ENCODE measurements at places on chromosomes 13 and 19.

DNA sequence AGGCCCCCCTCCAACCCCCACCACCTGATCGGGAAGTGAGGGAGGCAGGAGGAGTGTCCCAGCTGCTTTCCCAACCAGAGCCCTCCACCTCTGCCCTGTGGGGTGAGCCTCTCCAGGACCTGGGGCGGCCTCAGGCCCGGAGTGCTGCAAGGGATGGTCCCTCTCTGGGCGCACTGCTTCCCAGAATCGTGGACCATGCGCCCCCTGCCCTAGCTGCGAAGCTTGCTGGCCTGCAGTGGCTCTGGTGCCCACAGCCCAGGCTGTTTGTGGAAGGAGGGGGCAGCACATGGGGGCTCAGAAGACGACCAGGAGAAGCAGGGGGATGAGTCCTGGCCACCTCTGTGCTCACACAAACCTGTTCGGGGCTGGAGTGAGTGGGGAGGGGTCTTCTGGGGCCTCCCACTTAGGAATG lies 33.6 kb downstream of the CEBPG start:
- no peak for DNase-seq

- DNase-seq: no peak
These were observed 36.7 kb downstream of the DOCK9 start for GRCh38 chr13:98941126-98941525.

GRCh38 chr19:6608940-6609339 lies 18.0 kb upstream of the CD70 start:
- no peak for DNase-seq

GRCh38 chr19:29255006-29255405 lies 42.1 kb upstream of the UQCRFS1 start:
- no peak for DNase-seq

- DNase-seq: no peak
These were observed 56.5 kb downstream of the TNFRSF19 start for GRCh38 chr13:23626700-23627099.

GRCh38 chr13:112957295-112957677 lies 11.7 kb upstream of the MCF2L start:
- DNase-seq: no peak

GRCh38 chr13:30000370-30000765 lies 150.0 kb upstream of the UBL3 start:
- DNase-seq: no peak

DNA sequence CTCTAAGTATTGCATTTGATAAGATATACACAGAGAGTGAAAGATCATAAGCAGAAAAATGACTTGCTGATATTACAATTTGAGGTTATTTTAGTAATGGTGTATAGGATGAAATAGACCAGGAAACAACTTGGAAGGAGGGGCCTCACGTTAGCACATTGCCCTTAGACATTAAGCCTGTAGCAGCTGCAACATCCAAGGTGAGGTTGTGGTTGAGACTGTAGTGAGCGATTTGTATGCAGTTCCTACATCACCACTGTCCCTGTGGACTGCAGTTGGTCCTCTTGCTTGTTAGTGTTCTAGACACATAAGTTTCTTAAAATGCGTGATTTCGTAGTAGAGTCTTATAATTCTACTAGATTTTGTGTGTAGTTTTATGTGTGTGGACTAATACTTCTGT lies 311.3 kb downstream of the ATP8A2 start:
- DNase-seq: no peak

DNA sequence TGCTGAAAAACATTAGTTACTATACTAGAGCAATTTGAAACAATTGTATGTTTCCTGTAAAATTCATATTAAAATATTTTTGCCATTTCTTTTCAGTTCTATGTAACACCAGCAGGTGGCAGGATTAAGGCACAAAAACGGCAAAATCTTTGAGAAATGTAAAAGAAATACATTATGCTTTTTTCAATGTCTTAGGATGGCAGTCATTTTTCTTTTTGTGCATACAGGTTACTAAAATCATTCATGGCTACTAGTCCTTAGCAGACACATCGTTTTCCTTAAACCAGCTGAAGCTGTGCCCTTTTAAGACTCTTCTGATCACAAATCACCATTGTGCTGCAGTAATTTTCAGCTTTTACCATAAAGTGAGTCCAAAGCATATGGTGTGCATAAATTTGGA lies 800.7 kb upstream of the SLITRK5 start:
- DNase-seq: no peak
